ENCODE measurements at places on chromosomes 16 and 17.
A peak's percentile ranks its signal among the peaks of the same experiment; 100 is the strongest.

- DNase-seq, result no peak
Observed at GRCh38 chr16:27786221-27786922, 236.4 kb downstream of the KATNIP start.

- DNase-seq, result no peak
Observed at GRCh38 chr17:869086-869485, 86.9 kb downstream of the MRM3 start.

DNA sequence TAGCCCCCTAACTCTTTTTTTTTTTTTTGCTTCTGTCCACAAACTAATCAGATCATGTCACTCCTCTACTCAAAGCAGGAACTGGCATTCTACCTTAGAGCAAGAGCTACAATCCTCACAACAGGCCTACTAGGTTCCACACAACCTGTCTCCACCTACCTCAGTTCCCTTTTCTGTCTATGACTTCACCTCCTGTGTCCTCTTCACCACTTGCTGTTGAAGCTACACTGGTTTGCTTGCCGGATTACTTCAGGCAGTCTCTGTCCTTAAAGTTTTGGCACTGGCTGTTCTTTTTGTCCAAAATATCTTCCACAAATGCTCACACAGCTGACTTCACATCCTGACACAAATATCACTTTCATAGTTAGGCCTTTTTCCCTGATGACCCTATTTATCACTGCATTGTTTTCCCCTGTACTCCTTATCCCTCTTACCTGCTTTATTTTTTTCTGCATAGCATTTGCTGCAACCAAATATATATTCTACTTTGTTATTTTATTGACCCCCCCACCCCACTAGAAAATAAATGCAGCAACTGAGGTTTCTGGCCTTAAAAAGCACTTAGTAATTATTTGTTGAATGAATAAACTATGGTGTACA is 72.0 kb downstream of the KANSL1 start:
- no peak for DNase-seq

GRCh38 chr16:85286066-85286831 is 174.0 kb upstream of the CIBAR2 start:
- no peak for DNase-seq

GRCh38 chr16:11627822-11628457 is 40.3 kb upstream of the SNN start:
- DNase-seq, result no peak

- no peak for DNase-seq
Observed at GRCh38 chr16:29745121-29745852, 503 bp downstream of the C16orf54 start.

- no peak for DNase-seq
Observed at GRCh38 chr16:78460428-78460827, 361.0 kb downstream of the WWOX start.

- no peak for DNase-seq
Observed at GRCh38 chr16:79171504-79171903, 429.0 kb downstream of the MAF start.

GRCh38 chr16:47876511-47876910 is 279.3 kb downstream of the ABCC12 start:
- no peak for DNase-seq

- DNase-seq, result no peak
Observed at GRCh38 chr17:2602597-2603017, 9.2 kb downstream of the PAFAH1B1 start.

GRCh38 chr17:17043461-17044271 is 1.4 kb downstream of the MPRIP start:
- no peak for DNase-seq

- DNase-seq, result no peak
Observed at GRCh38 chr17:67489273-67489672, 112.2 kb downstream of the PITPNC1 start.

DNA sequence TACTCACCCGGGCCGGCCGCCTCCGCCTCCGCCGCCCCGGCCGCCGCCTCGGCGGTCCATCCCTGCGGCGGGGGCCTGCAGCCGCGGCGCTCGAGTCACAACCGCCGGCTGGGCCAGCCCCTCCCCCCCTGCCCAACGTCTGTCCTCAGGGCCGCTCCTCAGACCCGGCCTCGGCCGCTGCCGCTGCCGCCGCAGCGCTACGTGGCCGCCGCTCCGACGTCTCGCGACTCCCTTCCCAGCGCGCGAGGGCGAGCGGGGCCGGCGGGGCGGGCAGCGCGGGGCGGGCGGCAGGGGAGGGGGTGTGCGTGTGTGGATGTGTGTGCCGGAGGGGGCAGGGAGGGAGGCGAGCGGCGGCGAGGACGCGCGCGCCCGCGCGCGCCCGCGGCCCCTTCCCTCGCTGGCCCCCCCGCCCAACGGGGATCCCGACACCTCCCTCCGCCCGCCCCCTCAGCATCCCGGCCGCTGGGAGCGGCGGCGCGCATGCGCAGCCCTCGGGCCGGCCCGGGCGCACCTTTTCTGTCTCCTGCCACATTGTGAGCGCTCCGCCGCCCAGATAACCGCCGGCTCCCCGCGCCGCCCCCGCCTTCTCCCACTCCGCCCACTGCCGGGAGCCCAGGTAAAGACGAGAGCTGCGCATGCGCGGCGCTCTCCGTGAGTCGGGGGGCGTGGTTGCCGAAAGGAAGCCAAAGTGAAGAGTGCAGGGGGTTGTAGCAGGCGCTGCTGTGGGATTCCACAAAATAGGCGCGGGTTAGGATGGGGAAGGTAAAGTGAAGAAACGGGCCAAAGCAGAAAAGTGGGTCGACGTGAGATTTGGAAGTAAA is at the start of gene ZNF652:
ZNF652 (minus strand) TSS at position 349 of the 821 bp plus-strand sequence. CDS start 44,525 bp downstream, outside the sequence.
- DNase-seq, result peak; percentile 90

DNA sequence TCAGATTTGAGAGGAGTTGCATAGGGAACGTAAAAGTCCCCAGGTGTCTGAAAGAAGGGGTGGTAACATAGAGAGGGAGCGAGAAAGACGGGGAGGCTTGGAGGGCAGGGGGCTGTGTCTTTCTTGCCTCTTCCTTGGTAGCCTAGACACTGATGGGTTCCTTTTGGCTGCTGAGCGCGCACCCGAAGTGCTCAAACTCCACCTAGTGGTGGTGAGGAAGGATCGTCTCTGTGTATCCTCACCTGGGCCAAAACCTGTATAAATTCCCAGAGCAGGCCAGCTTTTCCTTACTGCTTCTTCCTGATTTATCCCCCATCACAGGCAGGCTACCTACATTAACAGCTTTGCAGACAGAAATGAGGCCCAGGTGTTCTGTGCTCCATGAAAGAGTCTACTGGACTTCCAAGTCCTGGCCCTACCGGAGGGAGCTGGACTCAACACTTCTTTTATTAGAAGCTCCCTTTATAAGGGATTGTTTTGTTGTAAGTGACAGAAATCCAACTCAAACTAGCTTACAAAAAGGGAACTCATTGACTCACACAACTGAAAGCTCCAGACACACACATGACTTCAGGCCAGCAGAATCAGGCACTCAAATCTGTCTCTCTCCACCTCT is 5.5 kb upstream of the SLC25A35 start:
- DNase-seq, result peak; percentile 88

- DNase-seq, result no peak
Observed at GRCh38 chr16:9836118-9836736, 346.0 kb downstream of the GRIN2A start.

GRCh38 chr16:77172951-77173350 is 18.0 kb upstream of the MON1B start:
- DNase-seq, result no peak

DNA sequence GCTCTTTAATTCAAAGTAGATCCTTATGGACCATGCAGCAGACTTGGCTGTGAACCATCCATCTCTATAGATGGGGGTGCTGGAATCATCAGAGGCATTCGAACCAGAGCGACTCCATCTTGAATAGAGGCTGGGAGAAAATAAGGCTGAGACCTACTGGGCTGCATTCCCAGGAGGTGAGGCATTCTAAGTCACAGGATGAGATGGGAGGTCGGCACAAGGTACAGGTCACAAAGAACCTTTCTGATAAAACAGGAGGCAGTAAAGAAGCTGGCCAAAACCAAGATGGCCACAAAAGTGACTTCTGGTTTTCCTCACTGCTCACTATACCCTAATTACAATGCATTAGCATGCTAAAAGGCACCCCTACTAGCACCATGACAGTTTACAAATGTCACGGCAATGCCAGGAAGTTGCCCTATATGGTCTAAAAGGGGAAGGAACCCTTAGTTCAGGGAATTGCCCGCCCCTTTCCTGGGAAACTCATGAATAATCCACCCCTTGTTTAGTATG is 89.2 kb upstream of the BRD7 start:
- DNase-seq, result no peak

DNA sequence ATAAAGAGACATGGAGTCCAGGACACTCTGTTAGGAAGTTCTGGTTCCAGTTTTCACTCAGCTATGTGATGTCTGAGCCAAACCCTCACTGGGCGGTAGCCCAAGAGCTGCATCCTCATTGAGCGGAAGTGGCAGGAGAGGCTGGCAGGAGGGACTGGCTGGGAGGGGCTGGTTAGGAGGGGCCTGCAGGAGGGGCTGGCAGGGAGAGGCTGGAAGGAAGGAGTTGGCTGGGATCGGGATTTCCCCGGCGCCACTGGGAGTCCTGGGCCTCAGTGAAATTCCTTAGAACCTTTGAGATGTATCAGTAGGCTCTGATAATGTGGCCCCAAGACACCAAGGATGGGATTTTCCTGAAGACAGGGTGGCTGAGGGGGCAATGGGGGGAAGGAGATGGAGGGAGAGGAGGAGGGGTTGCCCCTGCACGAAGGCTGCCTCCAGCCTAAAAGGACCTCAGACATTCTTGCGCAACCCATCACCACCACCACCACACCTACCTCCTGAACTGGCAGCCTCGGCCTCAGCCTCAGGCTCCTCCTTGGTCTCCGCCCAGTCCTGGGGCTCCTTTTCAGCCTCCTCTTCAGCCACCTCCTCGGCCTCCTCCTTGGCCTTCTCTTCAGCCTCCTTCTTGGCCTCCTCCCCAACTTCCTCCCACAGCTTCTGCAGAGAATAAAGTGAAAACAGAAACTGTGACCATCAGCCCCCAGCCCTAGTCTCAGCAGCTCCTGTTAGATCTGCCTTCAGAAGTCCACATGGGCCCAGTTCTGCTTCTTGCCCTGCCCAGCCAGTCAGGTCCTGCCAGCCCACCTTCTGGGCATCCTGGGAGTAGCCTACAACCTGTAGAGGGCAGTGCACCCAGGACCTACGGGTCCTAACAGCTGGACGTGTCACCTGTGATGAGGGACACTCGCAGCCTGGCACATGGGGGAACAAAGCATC is 31.7 kb downstream of the CNGB1 start:
- DNase-seq, result no peak

DNA sequence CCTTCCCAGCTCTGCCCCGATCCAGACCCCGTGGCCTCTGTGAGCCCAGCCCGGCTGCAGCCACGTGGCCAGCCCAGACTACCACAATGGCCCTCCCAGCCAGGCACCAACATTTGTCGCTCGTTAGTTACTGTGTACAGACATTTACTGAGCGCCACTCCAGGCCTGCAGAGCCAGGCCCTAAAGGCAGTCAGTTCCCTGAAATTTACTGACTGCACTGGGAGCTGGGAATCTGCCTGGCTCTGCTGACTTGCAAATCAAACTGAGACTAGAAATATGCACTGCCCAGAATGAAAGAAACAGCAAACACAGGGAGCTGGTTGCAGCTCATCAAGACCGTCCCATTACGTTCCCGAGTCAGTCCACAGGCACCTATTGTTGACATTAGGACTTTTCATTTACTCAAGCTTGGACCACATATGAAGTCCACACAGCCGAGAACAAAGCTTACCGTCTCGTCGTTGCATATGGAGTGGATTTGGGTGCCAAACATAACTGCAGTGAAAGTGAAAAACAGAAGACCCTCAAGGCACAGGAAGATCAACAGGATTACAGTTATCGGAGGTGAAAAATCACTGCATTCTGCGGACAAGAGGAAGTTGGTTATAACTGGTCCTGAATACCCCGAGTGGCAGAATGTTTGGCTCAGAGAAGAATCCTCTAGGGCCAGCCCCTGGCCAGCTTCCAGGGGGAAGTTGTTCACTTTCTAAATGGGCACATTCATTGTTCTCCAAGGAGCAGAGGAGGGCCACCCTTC is 34.5 kb downstream of the ZDHHC7 start:
- DNase-seq, result no peak

GRCh38 chr17:48211011-48211410 is 103.4 kb downstream of the SNX11 start:
- DNase-seq, result no peak

DNA sequence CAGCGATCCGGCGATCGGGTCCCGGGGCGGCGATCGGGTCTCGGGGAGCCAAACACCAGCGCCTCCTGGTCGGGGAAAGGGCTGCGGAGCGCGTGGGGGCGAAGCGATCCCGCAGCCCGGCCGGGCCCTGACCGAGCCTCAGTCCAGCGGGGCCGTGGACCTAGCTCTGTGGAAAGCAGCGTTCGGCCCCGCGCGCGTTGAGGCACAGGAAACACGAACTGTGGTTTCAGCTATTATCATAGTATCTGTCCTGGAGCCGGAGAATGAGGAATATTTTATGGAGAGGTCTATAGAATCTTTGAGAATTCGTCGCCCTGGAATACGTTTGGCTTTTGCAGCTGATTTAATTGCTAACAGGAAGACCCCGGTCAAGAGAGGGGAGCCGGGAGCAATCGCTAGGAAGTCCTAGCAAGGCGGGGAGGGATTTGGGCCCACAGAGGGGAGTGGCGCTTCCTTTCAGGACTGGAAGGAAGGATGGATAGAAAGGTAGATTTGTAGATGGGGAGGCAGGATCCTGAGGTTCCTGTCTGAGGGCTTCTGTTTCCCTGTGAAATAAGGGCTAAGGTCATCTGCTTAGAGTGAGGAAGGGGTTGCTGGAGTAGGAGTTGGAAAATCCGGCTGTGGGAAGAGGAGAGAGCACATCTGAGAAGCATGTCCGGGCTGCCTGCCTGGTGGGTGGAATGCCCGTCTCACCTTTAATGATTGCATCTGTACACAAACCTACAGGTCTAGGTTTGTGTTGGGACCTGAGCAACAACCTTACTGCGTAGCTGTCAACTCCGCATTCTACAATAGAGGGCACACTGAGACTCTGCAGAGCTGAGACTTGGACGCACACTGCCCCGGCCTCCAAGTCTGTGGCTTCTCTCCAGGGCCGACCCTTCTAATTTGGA is 770 bp downstream of the CCNF start:
- DNase-seq, result peak; percentile 7

GRCh38 chr16:88382491-88383400 is at the start of gene ZNF469:
Gene ZNF469 (plus strand): TSS chr16:88382959. CDS start chr16:88427471, 44,512 bp downstream.
- DNase-seq, result no peak

Data from NCI-H1105 treated with DMSO at 0.1 percent for 48 hours (cell line).